Hematopoietic multipotent progenitor cell treated with erythropoietin and hydrocortisone succinate and interleukin-3 and kit ligand, for 6 days (in vitro differentiated cells): ENCODE measurements at places on chromosomes 7 and 10.

- no peak for DNase-seq
These were observed 112.7 kb upstream of the JCAD start for GRCh38 chr10:30172091-30172490.

DNA sequence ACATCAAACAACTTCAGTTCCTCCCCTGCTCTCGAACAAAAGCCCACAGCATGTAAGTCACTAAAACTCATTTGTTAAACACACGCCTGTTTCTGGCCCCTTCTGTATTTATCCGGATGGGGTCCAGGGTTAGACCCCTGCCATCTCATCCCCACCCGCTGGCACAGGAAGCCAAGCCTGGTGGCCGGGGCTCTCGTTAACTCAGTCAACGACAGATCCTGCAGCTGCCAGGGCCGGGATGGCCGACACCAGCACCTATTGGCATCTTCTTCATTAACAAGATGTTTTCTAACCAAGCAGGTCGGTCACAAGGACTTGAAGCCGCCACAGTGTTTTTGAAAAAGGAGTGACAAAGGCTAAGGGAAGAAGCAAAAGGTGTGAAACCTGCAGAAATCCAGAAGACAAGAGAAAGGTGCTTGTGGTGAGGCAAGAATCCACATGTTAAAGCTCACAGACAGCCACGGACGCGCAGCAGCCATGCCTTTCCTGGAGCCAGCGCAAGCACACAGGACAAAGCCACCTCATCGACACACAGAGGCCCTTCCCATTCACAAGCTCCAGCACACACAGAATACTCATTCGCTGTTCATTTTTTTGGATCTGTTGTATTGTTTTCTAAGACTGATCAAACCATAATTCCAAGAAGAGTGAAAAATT is 202.7 kb downstream of the DIP2C start:
- no peak for DNase-seq

GRCh38 chr10:44960088-44960460 is 472 bp downstream of the RASSF4 start:
- DNase-seq, result no peak

DNA sequence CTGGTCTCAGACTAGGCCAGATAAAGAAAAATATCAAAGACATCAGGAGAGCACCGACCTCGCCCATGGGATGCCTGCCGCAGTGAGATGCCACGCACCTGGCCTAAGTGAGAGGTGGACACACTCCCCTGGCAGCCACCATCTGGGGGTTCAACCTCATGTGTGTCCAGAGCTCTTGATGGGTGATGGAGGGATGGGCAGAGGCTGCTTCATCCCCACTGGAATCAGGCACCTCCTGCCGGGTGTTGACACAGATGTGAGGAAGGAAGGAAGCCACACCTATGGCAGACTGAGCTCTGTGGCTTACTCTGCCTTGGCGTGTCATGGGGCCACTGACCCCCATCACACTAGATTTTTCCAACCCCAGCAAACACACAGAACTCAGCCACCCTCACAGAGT is 11.4 kb downstream of the ZNF488 start:
- DNase-seq, result no peak

- no peak for DNase-seq
These were observed 1.6 kb upstream of the PIK3CG start for GRCh38 chr7:106863274-106863997.

DNA sequence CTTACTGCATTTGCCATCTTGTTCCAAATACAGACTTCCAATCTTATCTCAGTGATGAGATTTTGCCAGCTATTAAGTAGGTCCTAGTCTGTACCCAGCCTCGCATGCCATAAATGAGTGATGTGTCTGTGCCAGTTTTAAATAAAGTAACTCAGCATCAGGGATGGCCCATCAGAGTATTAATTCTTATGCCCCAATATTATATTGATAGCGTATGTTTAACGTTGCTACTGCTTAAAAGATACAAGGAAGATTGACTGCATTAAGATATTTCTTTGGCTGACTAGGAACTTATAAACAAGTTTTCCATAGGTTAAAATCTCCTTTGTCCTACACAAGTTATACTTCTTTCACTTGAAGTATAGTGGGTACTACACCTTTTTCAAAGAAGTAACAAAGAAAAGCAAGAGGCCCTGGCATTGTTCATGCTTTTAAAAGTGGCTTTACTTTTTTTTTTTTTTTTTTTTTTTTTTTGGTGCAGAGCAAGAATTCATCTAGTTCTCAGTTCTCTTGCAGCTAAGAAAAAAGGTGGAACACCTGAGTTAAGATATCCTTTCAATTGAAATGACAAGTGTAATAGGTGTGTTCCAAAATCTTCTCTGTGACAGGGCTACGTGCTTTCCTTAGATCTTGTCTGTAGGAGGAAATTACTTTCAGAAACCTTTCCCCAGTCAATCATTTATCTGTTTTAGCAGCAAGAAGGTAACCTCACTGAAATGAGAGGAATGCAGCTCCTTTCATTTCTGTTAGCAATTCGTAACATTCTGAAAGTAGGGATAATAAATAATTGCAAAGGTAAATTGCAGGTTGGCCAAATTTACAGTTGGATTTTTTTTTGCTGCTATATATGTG is 245.0 kb downstream of the CELF2 start:
- DNase-seq, result no peak

GRCh38 chr7:130956417-130957136 is 222.6 kb upstream of the KLF14 start:
- no peak for DNase-seq

- DNase-seq, result no peak
These were observed 1.0 kb downstream of the CACNA2D1 start for GRCh38 chr7:82442492-82443035.

- DNase-seq, result no peak
These were observed 104.5 kb upstream of the MKLN1 start for GRCh38 chr7:131223151-131223550.

DNA sequence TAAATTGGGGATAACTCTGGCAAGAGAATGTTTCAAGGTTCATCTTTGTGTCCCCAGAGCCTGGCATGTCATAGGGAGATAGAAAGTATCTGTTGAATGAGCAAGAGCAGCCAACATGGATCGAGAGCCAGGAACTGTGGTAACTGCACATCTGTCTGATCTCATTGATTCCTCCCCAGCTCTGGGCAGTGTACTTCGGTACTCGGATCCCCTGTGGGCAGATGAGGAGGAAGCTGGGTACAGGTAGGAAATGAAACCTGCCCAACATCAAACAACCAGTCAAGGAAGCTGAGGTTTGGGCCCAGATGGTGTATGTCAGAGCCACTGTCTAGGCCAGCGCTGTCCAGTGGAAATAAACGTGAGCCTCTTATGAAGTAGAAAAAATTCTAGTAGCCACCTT is 76.4 kb downstream of the GRK5 start:
- DNase-seq, result no peak

GRCh38 chr7:5350600-5351385 is 68.0 kb downstream of the SLC29A4 start:
- no peak for DNase-seq

DNA sequence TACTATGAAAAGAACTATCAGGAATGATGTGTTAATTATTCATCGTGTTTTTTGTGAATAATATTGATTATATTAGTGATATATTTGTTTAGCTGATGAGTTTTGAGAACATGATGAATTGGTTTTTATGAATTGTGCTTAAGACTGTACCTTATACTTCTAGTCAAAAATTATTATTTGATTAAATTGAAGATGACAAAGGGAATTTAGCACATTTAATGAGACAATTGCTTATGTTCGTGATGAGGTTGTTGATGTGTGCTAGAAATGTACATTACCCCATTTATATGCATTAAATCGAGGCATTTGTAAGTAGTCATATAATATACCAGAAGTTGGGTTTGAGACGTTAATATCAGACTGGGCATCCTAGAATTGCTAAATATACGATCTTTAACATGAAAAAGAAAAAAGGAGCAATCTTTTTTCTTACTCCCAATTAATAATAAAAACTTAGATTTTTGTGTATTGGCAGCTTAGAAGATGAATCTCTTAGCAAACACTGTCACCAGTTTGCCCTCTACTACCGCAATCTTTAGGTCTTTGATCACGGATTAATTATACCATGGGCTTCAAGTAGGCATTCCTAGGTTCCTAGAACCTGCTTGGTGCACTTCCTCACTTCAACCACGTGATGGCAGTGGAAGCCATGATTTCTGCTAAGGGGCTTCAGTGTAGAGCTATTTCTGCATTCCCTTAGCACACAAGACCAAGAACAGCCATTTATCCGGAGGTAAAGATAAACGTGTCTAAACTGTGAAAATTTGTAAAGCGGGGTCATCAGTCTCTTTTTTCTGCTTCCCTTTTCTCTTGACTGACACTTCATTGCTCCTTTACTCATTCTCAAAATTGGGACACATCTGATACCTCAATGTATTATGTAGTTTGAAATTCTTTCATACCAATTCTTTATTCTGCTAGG is 1.6 kb downstream of the KLHDC10 start:
- DNase-seq, result peak; percentile 95

DNA sequence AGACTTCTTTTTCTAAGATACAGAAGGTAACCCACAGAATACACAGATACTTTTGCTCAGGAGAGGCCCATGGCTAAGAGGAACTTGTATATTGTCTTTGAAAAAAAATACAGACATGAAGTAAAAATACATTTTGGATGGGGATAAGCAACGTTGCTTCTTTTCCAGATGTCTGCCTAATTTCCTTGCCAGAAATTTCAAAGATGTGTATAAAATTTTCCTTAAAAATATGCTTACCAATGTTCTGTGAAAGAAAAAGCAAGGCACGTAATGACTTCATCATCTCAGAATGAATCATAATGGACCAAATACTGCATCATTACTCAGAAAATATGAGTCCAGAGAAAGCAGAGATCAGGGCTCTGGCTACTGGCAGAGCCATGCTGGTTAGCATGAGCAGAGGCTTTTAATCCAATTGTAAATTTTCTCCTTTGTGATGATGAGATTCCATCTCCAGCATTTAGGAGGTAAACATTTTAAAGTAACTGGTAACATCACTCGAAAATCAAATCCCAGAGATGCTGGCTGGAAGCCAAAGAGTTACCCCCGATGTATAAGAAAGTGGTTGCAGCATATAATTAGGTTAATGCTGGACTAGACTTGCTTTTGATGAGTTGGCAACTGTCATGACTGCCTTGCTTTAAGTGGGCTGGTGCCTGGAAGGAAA is 272.5 kb downstream of the SEMA3A start:
- no peak for DNase-seq

DNA sequence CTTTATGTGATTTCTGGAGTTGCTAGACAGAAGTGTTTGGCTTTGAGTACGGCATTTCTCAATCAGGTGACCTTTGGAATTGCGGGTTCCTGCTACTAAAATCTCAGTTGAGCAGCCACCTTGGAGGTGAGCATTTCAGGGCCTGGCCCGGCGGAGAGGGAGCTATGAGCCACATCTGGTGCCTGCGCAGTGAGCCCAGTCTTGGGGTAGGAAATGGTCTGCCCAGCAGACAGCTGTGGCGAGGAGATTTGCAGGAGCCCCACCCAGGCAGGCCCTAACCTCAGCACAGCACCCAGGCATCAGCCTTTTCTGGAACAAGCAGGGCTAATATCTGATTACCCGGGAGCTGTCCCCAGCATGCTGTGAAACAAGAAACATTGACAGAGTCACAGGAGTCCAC is 547.9 kb upstream of the FOXK1 start:
- DNase-seq, result peak; percentile 14

- DNase-seq, result no peak
These were observed 97.7 kb downstream of the PARD3 start for GRCh38 chr10:34717429-34717828.

GRCh38 chr10:63587191-63587590 is 66.0 kb downstream of the REEP3 start:
- no peak for DNase-seq

DNA sequence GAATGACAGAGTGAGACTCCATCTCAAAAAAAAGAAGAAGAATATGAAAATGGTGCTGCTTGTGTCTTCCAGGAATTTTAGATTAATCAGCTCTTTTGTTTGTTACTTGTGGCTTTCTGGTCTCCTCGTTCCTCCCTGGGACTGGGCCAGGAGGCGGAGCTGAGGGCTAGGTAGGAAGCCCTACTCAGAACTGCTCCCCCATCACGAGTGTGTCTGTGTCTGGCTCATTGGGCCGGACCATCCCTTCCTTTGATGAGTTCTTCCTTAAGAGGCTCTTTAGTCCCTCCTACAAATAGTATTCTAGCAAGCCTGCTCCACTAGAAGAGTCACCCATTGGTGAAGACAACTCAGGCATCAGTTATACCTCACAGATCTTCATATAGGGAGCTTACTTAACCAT is 56.8 kb upstream of the YAE1 start:
- peak; percentile 58 for DNase-seq

GRCh38 chr7:83305027-83305426 is 142.3 kb upstream of the PCLO start:
- DNase-seq, result no peak

GRCh38 chr7:11168650-11169170 is 195.0 kb downstream of the PHF14 start:
- no peak for DNase-seq

DNA sequence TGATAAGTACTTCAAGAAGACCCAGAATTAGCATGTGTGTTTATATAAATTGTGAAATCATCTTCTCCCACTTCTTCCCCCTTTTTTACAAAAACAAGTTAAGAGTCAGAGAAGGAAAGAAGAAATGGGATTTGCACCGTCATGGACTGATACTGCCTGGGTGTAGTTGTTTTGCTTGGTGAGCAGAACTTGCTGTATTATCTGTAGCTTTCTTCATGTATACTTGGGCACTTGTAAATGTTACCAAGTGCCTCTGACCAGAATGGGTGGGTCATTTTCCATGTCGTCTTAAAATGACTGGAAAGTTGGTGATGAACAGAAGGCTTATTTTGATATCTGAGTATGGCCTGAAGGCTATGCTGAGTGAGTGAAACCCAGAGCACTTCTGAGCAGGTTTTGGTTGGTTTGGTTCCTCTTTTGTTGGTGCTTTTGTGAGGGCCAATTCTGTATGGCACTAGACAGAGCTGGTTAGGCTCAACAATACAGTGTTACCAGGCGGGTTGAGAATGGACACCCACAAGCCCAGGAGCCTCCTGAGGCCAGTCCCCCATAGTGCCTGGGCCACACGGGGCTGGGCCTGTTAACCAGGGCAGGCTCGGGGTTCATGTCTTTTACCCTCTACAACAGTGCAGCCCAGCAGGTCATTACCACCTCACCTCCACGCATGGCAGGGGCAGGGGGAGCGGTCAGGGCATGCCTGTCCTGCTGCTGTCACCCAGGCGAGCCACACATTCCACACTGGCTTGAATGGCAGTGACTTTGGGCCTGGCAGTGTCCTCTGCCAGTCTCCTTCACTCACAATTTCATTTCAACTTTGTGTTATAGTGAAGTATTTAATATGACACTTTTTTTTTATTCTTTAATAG is 115.1 kb downstream of the CCNY start:
- DNase-seq, result peak; percentile 77

- DNase-seq, result no peak
These were observed 21.8 kb upstream of the INPP5F start for GRCh38 chr10:119703903-119704508.

DNA sequence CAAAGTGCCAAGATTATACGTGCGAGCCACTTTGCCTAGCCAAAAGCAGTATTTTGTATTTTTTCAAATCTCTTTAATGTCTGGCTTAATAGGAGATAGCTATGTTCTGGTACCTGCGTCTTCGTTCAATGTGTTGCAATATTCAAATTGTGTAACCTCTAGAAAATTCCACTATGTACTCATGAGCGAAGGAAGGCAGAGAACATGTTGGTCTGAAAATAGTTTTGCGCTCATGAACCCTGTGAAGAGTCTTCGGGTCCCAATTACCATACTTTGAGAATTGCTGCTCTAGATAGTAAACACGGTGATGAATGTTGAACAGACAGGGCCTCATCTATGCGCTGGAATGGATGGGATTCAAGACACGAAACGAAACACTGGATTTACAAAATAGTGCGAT is 2.7 kb upstream of the SUV39H2 start:
- DNase-seq, result no peak
